HS-5 (cell line): ENCODE measurements at places on chromosomes 7 and 10.

GRCh38 chr7:93707249-93707648 is 132.7 kb upstream of the CALCR start:
- DNase-seq: no peak

GRCh38 chr10:112650588-112651030 is 203.6 kb downstream of the VTI1A start:
- DNase-seq: peak; percentile 30

- DNase-seq: no peak
Measured at GRCh38 chr7:142391191-142391992, 133.5 kb upstream of the PRSS58 start.

- no peak for DNase-seq
Measured at GRCh38 chr10:62155054-62155680, 113.5 kb downstream of the RTKN2 start.

DNA sequence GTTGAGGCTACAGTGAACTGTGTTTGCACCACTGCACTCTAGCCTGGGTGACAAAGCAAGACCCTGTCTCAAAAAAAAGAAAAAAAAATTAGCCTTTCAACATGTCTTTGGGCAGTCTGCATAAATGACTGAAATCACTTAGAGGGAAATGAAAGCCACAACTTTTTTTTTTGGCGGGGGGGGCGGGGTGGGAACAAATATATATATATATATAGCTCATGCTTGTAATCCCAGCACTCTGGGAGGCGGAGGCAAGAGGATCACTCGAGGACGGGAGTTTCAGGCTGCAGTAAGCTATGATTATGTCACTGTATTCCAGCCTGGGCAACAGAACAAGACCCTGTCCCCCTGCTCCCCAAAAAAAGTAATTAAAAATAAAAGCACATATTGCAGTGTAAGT is 23.4 kb upstream of the MICU1 start:
- no peak for DNase-seq

- no peak for DNase-seq
Measured at GRCh38 chr7:31258391-31258790, 82.1 kb downstream of the NEUROD6 start.

DNA sequence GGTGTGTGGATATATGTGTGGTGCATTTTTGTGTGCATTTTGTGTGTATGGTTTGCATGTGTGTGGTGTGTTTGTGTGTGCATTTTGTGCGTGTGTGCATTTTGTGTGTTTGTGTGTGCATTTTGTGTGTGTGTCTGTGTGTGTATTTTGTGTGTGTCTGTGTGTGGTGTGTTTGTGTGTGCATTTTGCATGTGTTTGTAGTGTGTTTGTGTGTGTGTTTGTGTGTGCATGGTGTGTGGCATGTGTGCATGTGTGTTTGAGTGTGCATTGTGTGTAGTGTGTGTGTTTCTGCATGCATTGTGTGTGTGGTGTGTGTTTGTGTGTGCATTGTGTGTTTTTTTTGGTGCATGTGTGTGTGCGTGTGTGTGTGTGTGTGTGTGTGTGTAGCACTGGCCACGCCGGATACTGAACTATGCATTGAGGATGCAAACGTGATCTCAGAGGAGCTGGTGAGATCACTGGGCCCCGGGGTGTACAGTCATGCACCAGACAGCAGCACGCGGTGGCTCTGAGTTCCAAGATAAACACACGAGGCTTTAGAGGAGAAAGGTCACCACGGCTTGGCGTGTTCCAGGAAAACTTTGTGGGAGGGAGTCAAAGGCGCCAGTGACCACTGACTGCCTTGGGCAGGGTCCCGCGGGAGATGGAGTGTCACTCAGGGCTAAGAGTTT is 106.6 kb upstream of the SHH start:
- peak; percentile 51 for DNase-seq

GRCh38 chr10:96502561-96503282 is 11.0 kb downstream of the TLL2 start:
- no peak for DNase-seq

DNA sequence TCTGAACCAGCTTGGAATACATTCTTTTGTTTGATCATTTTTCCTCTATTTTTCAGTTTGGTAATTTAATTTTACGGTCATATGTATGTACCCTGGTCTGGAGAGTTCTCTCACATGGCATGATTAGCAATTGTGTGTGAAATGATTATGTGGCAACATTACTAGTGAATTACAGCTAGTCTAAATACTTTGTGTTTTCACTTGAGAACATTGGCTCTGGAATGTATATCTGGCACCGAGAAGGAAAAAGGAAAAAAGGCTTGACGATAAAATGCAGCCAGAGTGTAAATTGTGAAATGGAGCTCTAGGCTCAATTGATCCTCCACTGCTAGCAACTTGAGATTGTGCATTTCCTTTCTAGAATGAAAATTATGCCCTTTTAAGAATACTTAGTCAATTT is 397.2 kb downstream of the EXOC4 start:
- DNase-seq: no peak

DNA sequence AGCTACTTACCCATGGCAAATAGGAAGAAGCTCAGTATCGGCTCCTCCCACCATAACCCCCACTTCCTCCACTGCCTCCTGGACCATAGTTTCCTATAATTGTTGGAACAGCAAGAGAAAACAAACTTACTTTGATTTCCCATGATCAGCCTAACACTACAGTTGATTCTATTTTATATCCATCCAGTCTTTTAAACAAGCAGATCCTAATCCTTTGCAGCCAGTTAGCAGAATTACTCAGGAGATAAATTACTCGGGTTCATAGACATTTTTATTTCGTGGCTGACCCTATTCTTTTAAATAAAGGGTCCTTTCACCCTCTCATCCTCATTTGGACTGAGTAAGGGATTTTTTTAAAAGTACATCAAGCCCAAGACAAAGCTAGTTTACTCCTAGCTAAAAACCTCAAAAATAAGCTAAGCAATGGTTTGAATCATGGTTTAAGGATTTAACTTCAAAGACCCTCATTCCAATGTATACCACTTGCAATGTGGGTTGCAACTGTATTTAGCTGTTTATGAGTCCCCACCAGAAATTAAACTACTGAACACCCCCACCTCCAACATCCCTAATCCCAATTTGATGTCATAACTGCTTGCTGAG is 8.0 kb downstream of the HNRNPA2B1 start:
- DNase-seq: no peak
